ENCODE measurements at places on chromosomes 13 and 19.

DNA sequence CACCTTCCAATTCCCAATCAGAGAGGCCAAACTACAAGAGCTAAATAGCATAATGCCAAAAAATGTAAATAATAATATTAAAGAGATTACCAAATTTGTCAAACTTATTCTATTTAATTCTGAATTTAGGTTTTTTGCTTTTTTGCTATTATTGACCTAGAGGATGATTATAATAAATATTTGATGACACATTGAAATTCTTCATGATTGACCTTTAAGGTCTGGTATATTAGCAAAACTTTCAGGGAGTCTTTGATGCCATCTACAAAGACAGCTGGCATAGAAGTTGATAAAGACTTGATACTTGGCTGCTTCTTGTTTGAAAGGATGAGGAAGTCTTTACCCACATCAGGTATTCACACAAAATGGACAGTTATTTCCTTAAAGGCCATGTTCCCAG lies 659.8 kb upstream of the GPC6 start:
- DNase-seq, result no peak

DNA sequence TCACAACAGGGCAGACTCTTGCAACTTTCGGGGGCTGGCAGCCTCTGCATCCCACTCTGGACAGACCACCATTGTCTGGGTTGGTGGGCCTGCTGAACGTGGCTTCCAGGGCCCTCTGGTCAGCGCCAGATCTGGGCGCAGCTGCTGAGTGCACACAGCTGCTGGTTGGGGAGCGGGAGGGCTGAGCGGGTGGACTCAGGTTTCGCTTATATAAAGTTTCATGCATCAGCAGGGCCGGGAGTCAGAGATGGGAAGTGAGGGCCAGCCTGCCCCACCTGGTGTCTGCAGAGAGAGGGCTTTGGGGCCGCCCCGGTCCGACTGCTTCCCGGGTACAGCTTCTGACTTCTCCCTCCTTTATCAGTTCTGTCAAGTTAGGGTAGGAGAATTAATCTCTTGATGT lies 6.9 kb downstream of the ARHGEF7 start:
- DNase-seq, result no peak

DNA sequence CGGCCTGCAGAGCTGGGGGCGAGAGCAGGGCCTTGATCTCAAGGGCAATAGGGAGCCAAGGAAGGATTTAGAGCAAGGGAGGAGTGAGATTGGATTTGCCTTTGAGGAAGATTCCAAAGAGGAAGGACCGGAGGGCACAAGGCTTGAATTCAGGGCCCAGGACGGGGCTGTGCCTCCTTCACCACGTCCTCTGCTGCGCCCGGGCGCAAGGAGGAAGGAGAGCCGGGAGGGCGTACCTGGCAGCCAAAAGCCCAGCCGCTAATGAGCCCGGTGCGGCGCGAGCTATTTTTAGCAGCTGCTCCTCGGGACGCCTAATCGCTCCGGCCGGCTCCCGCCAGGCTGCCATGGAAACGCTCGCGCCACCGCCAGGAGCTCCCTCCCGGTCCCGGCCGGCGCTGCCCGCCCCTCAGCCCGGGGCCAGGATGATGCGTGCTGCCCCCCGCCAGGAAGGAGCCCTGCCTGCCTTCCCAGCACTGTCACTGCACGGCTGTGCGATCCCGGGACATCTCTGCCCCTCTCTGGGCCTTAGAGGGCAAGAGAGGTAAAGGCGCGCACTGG lies 31.3 kb downstream of the TINCR start:
- peak; percentile 44 for DNase-seq

DNA sequence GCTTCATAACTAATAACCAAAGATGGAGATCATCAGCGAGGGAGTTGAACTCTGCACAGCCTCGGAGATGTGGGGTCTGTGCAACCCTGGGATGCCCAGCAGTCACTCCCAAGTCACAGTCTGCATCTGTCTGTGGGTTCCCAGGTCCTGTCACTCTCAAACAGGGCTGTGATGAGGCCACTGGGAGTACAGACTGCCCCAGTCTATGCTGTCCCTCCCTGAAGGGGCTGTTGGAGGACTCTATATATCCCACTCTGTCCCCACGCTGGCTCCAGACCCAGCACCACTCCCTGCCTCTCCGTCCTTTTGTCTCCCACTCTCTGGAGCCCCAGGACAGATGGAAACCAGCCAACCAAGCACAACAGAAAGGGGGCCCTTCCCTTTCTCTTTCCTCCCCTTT lies 26.2 kb upstream of the C13orf42 start:
- no peak for DNase-seq

DNA sequence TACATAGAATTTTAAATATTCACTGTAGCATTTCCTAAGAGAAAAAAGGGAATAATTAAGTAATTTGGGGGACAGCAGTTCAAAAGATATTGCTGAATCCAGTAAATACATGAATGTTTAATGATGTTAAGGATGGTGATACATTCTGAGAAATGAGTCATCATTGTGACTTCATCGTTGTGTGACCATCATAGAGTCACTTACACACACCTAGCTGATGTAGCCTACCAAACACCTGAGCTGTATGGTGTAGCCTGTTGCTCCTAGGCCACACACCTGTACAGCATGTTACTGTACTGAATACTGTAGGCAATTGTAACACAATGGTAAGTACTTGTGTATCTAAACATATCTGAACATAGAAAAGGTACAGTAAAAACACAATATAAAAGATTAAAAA lies 34.8 kb downstream of the ATP7B start:
- no peak for DNase-seq

GRCh38 chr19:50720921-50721381 lies 1.3 kb upstream of the SHANK1 start:
- no peak for DNase-seq

GRCh38 chr13:95243207-95243606 lies 58.0 kb downstream of the ABCC4 start:
- DNase-seq, result peak; percentile 51

- DNase-seq, result peak; percentile 67
Measured at GRCh38 chr19:11324079-11324661, 15.3 kb downstream of the RAB3D start.

DNA sequence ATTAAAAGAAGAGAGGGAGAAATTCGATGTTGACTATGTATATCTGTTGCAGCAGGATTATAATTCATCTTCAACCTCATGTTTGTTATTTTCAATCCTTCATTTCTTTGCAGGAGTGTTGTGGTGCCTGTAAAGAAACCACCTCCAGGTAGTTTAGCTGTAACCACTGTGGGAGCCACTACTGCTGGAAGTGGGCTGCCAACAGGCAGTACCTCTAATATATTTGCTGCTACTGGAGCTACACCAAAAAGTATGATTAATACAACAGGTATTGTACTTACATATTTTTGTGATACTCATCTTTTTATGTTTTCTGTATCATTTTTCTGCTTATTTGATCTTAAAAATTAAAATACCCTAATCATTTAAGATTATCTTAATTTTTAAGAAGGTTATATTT lies 266.5 kb downstream of the NBEA start:
- no peak for DNase-seq

DNA sequence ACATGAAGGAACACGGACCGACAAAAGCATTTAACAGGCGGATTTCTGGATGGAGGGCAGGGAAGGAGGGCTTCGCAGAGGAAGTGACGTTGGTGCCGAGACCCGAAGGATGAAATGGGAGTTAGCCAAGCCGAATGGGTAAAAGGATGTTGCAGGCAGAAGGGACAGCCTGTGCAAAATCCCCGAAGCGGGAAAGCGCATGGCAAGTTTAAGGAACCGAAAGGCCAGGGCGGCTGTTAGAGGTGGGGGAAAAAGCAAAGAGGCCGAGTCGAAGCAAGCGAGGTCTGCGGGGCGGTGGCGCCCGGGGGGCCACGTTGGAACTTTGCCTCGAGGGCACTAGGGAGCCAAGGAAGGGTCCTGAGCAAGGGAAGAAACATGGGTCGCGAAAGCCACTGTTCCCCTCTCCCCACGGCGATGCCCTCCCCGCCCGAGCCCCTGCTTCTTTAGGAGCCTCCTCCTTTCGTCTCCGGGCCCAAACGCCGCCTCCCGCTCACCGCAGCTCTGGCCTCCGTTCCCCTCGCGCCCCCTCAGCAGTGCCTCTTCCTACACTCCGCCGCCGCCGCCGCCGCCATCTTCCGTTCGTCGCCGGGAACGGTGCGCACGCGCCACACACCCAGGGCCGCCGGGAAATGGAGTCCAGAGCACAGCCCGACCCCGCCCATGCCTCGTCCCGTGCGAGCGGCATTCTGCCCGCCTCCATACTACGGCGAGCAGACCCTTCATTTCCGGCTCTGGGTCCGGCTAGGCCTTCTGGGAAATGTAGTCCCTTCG lies at the start of gene SYMPK:
SYMPK (minus strand) TSS at position 584 of the 771 bp plus-strand sequence. CDS start 8,652 bp downstream, outside the sequence.
- peak; percentile 98 for DNase-seq

DNA sequence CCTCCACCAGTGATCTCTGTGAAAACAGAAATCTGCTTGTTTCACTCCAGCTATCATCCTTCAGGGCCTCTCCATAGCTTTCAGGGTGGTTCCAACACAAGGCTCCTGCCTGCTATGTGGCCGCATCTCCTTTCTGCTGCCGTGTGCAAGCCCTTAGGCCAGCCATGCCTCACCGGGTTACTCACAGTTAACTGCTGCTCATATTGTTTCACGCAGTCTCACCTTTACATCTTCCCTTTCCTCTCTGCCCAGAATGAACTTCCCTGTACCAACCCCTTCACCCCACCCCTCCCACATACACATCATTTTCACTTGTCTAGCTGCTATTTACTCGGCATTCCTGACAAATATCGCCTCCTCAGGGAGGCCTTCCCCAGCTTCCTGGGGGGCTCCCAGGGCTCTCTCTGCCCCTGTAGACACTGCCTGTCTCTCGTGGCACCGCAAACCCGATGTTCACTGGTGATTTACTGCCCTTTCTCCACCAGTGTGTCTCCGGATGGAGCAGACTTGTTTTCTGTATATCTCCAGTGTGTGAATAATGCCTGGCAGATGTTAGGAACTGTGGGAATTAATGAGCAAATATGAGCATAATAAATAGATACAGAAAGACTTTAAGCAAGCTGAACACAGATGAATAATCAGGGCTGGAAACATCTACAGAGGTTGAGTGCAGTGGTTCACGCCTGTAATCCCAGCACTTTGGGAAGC lies 39.3 kb upstream of the GPR183 start:
- DNase-seq, result no peak

DNA sequence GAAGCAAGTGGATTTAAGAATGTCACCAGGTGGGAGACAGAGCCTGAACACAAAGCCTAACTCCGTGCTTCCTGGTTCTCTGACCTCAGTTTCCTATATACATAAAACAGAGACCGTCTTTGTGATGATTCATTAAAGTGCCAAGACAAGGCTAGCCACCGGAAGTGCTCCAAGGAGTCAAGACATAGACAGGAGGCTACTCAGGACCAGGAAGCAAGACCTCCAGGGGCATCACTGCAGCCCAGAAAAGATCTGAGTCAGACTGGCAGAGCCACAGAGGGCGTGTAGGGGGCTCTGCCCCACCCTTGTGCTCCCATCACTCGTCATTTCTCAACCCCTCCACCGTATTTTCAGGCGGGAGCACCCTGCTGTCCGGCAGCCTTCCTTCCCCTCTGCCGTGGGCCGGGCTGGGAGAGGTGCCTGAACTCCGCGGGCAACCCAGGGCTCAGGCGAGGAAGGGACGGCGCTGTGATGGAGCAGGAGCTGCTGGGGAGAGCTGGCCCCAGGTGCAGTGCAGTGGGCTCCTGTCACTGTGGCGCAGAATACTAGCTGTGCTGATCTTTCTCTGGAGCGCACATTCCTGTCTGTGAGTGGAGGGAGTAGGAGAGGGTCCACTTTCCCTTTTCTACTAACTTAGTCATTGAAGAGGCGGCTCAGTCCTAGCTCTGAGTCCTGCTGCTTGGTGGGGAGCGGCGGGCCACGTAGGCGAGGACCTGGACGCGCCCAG lies 134.7 kb upstream of the GPR12 start:
- DNase-seq, result no peak

GRCh38 chr13:38656699-38657098 lies 30.2 kb upstream of the FREM2 start:
- no peak for DNase-seq

- no peak for DNase-seq
Measured at GRCh38 chr19:10086591-10087192, 575 bp downstream of the SHFL start.

- no peak for DNase-seq
Measured at GRCh38 chr13:109910194-109910593, 123.8 kb upstream of the IRS2 start.

DNA sequence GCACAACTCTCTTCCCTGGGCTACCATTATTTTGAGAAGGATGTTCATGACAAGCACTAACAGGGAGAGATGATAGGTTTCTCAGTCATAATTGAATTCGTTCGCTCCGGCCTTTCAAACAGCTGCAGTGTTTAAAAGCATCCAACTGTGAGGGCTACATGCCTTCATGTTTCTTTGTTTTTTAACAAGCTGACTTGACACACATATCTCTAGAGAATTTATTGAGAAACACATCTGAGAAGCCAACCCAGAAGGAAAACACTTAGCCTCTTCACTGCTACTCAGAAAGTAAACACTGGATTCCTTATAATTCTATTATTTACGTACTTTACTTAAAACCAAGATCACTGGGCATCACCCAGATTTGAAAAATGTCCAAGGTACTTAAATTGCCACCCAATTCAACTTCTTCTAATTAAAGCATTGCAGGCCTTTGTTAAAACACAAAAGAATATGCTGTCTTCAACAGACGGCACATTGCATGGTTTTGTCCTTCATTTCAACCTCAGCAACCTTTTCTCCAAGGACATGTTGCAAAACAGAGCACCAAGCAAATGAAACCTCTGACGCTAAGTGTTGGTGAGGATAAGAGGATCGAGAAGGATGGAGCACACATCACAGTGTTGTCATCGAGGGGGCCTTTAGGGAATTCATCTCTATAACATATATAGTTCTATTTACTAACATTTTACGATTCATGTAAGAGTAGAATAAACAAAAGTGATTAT lies 75.8 kb downstream of the TBC1D4 start:
- no peak for DNase-seq

DNA sequence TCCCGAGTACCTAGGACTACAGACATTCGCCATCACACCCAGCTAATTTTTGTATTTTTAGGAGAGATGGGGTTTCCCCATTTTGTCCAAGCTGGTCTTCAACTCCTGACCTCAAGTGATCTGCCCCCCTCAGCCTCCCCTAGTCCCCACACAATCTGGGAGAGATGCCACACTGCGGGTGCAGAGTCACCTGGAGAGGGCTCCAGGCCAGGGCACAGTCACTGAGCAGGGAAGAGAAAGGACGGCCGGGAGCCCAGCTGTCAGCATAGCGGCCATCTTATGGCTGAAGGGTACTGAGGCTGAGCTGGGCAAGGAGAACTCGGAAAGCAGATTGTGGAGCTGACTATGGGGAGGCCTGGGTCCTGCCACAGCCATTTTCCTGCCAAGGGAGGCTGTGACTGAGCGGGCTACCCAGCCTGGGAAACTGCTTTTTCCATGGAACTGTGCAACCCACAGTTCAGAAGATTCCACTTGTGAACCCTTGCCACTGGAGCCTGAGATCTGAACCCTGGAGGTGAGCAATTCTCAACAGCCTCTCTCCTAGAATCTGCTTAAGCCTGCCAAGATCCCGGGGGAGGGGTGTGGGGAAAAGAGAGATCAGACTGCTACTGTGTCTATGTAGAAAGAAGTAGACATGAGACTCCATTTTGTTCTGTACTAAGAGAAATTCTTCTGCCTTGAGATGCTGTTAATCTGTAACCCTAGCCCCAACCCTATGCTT lies 109.2 kb downstream of the ZNF486 start:
- DNase-seq, result no peak

GRCh38 chr19:40744554-40745401 lies 5.5 kb downstream of the ACTMAP start:
- no peak for DNase-seq

- DNase-seq, result peak; percentile 27
Measured at GRCh38 chr19:38284422-38284821, 19.6 kb upstream of the C19orf33 start.

Measured in globus pallidus (tissue), 1 donor.